ENCODE measurements at places on chromosomes 2 and 18.

DNA sequence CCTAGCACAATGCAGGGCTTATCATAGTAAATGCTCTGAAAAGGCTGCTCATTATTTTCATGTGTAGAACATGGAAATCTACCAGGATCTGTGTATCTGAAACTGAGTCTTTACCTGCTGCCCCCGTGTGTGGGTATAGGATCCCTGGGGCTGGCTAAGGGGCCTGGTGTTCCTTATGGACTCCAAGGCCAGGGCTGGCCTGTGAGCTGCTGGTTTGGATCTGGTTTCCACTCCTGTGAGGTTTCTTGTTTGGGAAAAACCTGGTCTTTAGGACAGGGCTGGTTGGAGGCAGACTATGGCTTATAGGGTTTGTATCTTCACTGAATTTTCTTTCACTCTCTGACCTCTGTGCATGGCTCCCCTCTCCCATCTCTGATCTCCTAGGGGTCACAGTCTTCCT lies 80.8 kb downstream of the DYSF start:
- DNase-seq = no peak

DNA sequence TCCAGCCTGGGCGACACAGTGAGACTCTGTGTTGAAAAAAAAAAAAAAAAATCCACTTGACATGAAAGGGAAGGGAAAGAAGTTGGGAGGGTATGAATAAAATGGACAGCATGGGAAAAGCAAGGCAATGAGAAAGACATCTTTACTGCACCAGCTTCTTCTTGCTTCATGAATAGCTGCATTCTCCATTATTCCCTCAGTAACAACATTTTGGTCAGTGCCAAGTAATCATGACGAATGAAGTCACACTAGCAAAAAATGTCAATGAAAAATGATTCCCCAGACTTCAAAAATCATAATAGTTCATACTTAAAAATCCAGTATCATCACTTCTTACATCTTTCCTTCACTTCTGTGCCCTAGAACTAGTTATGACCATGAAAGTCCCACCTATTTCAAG lies 30.4 kb downstream of the ADAM17 start:
- DNase-seq = no peak

GRCh38 chr18:36464126-36464651 lies 166.7 kb downstream of the FHOD3 start:
- no peak for DNase-seq

- DNase-seq = no peak
These were observed 96.2 kb upstream of the DLX2 start for GRCh38 chr2:172198908-172199307.

DNA sequence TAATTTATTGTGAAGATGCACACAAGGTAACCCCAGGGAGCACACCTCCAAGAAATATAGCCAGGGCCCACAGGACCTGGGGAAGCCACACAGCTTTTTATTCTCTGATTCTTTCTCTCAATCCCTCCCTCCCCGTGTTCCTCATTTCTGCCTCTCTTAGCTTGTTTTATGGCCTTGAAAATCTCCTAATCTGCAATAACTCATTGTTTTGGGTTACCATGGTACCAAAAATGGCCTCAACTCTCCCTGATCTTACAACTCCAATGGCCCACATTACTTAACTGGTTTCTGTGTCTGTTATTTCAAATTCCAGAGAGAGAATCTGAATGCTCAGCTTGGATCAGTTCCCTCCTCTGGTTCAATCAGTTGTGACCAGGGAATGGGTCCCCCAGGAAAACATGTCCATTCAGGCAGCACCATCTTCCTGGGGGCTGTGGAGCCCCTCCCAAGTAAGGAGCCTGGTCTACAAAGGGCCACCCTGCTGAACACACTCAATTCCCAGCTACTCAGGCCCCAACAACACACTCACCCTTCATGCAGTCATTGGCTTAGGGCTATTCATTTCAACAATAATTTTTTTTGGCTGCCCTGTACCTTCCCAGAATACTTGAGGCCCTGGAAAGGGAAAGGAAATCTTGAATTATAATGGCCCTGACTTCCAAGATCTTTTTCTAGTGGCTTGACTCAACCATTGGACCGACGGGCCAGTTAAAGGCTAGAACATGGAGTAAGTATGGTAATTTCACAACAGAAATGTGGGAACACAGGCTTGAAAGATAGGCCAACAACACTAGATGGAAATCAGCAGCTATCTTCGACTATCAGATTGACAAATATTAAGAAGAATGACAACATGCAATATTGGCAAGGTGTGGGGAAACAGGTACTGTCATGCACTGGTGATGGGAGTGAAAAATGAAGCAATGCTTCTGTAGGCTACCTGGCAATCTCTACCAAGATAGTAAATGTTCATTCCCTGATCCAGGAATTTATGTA lies 41.6 kb upstream of the ST3GAL5 start:
- no peak for DNase-seq

GRCh38 chr2:200155652-200156051 lies 150.8 kb upstream of the SPATS2L start:
- DNase-seq = no peak

- no peak for DNase-seq
These were observed 469.6 kb upstream of the MYT1L start for GRCh38 chr2:2800697-2801096.

DNA sequence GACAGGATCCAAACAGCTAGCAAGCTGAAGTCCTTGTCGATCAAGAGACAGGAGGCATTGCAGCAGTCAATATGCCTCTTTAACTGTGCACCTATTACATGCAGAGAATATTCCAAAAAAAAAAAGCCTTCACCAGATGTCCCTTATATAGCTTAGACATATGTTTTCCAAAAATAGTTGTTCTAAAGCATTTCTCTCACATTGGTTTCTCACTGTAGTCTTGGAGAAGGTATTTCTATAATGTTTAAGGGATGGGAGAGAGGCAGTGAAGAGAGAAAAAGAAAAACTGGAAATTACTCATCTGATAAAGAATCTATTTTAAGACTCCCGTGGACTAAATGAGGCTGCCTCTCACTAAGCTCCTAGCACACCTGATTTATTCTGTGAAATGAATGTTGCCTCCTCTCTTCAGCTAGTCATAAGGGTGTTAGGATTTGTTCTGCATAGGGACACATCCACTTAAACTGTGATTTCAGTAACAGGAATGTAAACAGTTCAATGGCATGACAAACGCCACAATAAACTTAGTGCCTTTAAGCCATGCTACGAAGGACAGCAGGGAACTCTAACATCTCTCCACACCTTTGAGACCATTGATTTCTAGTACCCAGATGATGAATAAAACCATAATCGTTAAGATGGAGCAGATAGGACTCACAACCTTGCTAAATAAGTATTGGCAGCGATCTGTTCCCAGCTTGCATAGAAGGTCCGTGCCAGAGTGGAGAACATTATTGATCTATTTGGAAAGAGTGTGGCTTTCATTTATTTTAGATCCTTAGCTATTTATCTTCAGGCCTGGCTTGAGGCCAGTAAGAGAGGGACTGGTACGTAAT lies 98.6 kb upstream of the NCK2 start:
- DNase-seq = no peak

DNA sequence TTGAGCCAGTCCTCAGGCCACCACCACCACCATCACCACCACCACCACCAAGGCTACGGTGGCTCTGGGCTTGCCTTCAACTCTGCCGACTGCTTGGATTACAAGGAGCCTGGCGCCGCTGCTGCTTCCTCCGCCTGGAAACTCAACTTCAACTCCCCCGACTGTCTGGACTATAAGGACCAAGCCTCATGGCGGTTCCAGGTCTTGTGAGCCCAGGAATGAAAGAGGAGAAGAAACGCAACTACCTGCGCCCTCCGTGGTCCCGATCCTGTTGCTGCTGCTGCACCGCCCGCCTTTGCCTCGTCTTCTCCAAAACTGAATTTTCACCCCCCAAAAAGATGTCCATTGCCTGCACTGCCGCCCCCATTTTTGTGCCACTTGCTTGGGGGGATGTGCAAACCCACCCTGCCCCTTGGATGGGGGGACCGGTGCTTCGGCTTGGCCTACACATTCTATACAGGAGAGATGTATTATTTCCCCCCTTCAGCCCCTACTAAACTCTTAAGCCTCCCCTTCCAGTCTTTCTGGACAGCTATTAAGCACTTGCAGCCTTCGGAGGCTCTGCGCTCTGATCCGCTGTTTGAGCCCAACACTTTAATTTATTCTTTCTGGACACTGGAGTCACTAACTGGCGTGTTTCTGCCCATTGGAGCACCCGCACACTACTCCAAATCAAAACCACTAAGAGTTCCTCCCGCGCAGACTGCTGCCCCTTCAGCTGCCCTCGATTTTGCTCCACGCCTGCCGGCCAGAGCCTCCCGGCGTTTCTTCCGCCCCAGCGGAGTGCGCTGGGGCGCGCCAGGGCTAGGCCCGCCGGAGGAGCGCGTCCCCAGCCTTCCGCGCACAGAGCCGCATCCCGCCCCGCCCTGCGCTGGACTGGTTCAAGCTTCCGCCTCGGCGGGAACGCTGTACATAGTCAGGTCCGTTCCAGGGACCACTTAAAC lies 5.7 kb downstream of the OTX1 start:
- no peak for DNase-seq

- no peak for DNase-seq
These were observed 31.6 kb upstream of the RNF149 start for GRCh38 chr2:101340141-101340551.

DNA sequence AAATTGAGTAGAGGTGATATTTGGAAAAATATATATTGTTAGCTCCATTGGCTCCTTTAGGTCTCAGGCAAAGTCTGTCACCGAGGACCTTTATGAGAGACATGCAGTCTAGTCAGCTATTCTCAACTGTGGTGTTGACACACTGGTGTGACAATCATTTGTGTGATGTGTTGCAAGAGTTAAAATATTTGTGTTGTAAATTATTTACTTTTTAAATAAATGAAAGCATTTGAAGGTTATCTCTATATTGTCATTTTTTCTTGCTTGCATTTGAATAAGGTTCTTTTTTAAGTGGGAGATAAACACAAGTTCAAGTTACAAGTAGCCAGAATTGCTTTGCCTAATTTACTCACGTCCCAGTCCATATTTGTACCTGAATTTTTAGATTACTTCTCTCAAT lies 4.3 kb downstream of the REL start:
- DNase-seq = no peak

GRCh38 chr2:177164131-177164530 lies 48.5 kb upstream of the HNRNPA3 start:
- DNase-seq = no peak

DNA sequence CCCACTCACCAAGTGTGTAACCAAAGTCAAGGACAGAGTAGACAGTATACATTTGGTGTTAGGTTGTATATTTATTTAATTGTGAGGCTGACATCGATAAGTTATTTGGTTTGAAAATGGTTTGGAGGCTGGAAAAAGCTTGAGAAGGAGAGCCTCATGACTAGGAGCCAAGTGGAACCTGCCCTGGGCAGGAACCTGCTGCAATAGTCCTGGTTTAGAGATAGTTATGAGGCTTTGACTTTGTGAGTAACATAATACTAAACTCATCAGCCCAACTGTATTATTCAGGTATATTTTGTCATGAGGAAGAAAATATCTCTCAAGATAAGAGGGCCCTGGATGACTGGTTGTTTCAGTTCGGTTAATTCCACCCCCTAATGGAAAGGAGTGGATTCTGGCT lies 234.3 kb upstream of the CYRIA start:
- no peak for DNase-seq

- DNase-seq = no peak
These were observed 73.3 kb upstream of the NFATC1 start for GRCh38 chr18:79322441-79322840.

GRCh38 chr2:221460136-221460535 lies 112.0 kb downstream of the EPHA4 start:
- no peak for DNase-seq

GRCh38 chr2:181528441-181528840 lies 71.3 kb downstream of the ITGA4 start:
- DNase-seq = no peak

DNA sequence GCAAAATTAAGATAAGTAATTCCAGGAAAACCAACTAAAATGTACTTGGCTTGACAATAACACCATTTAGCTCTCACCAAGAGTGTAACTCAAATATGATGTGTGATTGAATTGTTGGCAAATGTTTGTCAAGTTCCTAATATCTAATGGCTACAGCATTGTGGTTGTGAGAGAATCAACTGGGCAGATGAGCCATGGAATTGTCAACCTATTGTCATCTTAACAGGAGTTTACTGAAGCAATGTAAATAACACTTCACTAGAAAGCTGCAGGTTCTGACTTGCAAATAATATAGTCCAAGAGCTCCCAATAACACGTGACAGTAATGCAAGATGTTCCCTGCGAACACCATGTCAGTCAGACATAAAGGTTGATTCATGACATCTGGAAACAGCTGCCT lies 495.2 kb upstream of the MEIS1 start:
- no peak for DNase-seq

- no peak for DNase-seq
These were observed 17.0 kb downstream of the TNFAIP6 start for GRCh38 chr2:151374436-151374835.

DNA sequence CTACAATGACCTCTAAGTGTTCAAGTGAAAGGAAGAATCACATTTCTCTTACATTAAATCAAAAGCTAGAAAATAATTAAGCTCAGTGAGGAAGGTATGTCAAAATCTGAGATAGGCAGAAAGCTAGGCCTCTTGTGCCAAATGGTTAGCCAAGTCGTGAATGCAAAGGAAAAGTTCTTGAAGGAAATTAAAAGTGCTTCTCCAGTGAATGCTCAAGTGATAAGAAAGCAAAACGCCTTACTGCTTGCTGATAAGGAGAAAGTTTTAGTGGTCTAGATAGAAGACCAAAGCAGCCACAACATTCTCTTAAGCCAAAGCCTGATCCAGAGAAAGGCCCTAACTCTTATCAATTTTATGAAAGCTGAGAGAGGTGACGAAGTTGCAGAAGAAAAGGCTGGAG lies 932.3 kb upstream of the ACVR2A start:
- DNase-seq = no peak

DNA sequence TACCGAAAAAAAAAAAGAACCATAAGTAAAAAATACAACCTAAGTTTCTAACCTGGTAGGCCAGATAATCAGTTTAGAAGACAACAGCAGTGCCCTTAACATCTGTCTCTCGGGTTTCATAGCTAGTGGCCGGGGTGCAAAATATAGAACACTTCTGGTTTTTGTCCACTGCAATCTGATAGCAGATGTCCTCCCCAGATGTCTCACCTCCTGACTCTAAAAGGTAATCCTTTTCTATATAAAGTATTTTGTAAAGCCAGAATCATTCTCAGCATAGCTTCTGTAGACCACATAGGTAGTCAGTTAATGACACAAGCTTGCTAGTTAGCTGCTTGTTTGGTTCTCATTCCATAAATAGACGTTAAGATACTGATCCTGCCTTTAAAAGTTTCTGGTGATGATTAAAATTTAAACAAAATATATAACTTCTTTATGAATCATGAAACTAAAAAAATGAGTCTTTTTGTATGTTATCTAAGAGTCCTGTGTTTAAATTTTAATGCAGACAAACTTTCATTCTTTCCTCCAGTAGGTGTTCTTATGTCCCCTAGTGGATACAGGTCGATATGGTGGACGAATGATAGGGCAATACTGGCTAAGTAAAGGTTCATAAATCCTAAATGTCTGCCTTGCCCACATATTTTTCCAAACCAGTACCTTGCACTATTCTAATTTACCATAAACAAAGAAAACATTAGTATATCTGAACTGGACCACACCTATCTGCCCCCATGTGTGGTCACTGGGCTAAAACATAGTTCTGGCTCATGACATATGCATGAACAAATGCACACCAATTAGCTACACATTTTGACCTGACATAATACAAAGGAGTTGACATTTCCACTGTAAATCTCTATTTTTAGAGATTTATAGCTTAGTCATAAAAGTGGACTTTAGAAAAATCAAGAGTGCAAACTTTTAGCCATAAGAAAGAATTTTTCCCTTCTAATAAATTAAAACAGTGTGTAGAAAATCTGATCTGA lies 171.0 kb downstream of the SRBD1 start:
- no peak for DNase-seq

- no peak for DNase-seq
These were observed 156.8 kb downstream of the GPD2 start for GRCh38 chr2:156592809-156593593.

GRCh38 chr2:127663566-127664064 lies 11.7 kb downstream of the LIMS2 start:
- DNase-seq = no peak

Data from right renal pelvis (tissue), 4 donors.